MCF 10A (cell line): ENCODE measurements at places on chromosomes 4 and X.

- DNase-seq: peak; percentile 24
Measured at GRCh38 chrX:135543924-135544323, 23.5 kb downstream of the INTS6L start.

DNA sequence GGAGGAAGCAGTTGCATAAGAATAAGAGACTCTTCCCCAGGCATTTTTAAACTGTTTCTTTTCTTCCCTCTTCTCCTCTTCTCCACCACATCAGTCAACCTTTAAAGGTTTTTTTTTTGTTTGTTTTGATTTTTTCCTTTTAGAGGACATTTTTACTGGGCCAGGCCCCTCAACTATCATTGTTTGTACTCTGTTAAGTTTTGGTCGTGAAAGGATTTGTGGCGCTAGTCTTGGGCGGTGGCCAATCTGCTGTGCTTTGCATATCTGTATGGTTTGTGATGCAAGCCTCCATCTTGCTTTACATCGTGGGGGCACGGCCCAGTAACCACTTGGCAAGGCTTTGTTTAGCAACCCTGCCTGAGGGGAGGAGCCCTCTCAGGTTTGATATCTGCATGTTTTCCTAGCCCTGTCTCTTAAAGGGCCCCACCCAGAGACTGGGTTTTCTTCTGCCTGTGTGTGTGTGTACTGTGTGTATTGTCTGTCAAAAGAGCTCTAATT, 101.9 kb upstream of the SLITRK2 start:
- no peak for DNase-seq

DNA sequence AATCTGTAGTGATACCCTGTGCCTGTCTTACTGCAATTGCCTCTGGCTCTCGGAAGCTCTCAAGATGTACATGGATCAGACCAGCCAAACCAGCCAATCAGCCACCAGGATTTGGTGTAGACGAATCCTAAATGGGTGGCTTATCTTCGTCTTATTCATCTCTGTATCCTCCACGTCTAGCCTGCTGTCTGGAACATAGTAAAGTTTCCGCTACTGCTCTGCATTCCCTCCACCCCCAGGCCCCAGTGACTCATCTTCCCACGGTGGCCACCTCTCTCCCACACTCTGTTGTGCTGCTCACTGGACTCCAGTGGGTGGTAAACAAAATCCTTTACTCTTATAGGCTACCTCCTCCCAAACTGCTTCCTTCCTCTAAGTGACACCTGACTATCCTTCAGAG, 37.8 kb downstream of the SEPTIN6 start:
- DNase-seq: peak; percentile 46

DNA sequence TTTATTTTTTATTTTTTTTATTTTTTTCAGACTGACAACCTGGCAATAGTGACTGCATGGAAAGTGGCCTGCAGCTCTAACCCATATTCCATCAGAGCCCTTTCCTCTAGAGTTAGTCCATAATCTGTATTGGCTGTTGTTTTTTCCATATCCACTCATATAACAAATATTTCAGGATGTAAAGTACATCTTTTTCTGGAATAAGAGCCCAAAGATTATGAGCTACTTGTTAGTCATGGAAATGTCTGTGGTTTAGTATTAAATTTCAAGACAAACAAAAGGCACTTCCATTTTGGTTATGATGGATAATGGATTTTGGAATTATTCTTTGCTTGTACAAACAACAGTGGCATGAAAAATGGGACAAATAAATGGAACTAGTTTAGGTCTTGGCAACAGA, 296.0 kb upstream of the HS3ST1 start:
- peak; percentile 35 for DNase-seq

GRCh38 chr4:168293386-168293975, 25.1 kb downstream of the DDX60 start:
- no peak for DNase-seq

- no peak for DNase-seq
Measured at GRCh38 chr4:185797018-185797417, 15.0 kb downstream of the SORBS2 start.

GRCh38 chr4:87547016-87547708, 18.0 kb upstream of the SPARCL1 start:
- no peak for DNase-seq

DNA sequence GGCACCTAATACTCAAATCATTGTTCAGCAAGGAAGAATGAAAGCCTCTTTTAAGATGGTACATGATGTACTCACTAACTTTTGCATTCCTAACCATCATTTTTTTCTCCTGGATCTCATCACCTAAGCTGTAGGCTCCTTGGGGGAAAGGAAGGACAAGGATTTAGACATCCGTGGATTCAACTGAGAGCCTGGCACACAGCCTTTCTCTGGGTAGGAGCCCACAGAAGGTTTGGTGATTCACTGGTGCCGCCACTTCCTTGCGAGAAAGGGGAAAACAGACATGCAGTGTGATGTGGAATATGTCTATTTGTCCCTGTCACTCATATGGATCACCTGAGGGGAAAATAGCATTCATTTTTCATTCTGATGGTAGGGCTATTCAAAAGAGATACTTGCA, 147.3 kb downstream of the PCDH7 start:
- DNase-seq: no peak

GRCh38 chr4:106627051-106627450, 258.5 kb upstream of the GIMD1 start:
- DNase-seq: no peak

GRCh38 chrX:38654302-38654701, 93.0 kb downstream of the TSPAN7 start:
- peak; percentile 54 for DNase-seq

DNA sequence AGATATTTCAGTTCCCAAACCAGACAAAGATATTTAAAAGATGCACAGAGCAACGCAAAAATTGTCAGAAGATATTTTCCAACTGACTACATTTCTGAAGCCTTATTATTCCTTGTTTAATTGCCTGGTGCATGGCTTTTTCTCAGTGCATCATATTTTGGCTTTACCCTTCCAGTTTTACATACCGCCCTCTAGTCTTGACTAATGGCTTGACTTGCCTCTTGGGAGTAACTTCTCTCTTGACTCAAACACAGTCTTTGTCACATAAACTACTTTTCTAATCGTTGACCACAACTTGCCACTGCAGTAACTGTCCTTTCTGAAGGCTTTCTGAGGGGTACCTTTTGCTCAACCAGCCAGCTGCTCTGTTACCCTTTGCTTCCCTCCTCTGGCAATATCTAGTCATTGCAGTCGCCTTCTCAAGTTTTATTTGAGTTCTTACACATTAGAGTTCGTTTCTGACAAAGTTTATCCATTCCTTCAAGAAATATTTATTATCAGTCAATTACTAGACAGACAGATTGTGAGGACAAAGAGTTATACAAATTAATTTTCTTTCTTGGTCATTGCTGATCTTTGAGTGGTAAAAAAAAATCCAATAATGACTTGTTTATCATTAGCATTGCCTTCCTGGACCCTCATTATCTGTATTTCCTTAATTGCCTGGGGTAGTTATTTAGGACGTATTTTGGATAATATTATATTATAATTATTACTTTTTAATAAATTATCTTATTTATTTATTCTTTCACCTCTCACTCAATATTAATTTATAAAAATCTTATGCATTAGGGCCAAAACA, 506.9 kb upstream of the PCDH10 start:
- peak; percentile 66 for DNase-seq

DNA sequence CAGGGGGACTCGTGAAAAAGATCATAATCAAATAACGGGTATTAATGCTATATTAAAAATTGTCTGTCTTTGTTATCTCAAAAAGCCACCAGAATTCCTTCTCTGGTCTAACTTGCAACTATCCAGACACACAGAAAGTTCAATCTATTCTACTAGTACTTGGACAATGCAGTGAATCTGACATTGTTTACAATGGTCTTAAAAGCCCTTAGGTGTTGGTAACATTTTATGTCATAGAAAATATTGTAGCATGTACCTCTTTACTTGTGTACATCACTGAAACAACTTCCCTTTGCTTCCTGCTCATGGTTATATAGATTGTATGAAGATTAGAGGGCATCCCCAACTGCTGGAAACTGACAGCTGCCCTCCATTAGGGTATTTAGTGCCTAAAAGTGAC, 71.1 kb upstream of the PPP3CA start:
- no peak for DNase-seq
